Ascending aorta (tissue), 2 donors: ENCODE measurements at places on chromosomes 6 and 20. TPM values are rescaled to one million over a fixed set of nuclear protein-coding genes. Genes with fewer than 3 reads are reported as not detected.

The SIRPG gene
- total RNA-seq, result not detected

The PAK5 gene
- not detected for total RNA-seq

- DNase-seq, result no peak
- no peaks in the 10 kb centered on the region for H3K27me3 ChIP-seq
- H3K4me3 ChIP-seq, result no peak overlapping the region
- H3K4me1 ChIP-seq, result peaks cover 2% of the 10 kb centered on the region
- no peak overlapping the region for H3K27ac ChIP-seq
- H3K36me3 ChIP-seq, result no peaks in the 10 kb centered on the region
These were observed 57.8 kb upstream of the EDN1 start for GRCh38 chr6:12232339-12232738.

The PXDC1 gene
- total RNA-seq, result 310 TPM

GRCh38 chr20:3993109-3993508 lies 22.2 kb downstream of the RNF24 start:
- H3K4me3 ChIP-seq, result no peak overlapping the region
- H3K36me3 ChIP-seq, result no peaks in the 10 kb centered on the region
- no peaks in the 10 kb centered on the region for H3K27me3 ChIP-seq
- H3K27ac ChIP-seq, result no peak overlapping the region
- H3K4me1 ChIP-seq, result peaks cover 5% of the 10 kb centered on the region

The GSTA1 gene
- total RNA-seq, result 26.7 TPM

The KCNQ2 gene
- not detected for total RNA-seq

The C20orf202 gene
- not detected for total RNA-seq
